Dorsolateral prefrontal cortex (tissue), 122 donors: ENCODE measurements at places on chromosomes 16 and 17. TPM values are rescaled to one million over a fixed set of nuclear protein-coding genes. Genes with fewer than 3 reads are reported as not detected.

Gene KREMEN2
- not detected for total RNA-seq

Gene PPP1R1B
- 180 TPM for total RNA-seq

GRCh38 chr16:46885960-46886763 lies 2.0 kb downstream of the GPT2 start:
- DNase-seq = no peak

GRCh38 chr17:71029246-71029645 lies 859.9 kb downstream of the KCNJ2 start:
- no peak for DNase-seq

DNA sequence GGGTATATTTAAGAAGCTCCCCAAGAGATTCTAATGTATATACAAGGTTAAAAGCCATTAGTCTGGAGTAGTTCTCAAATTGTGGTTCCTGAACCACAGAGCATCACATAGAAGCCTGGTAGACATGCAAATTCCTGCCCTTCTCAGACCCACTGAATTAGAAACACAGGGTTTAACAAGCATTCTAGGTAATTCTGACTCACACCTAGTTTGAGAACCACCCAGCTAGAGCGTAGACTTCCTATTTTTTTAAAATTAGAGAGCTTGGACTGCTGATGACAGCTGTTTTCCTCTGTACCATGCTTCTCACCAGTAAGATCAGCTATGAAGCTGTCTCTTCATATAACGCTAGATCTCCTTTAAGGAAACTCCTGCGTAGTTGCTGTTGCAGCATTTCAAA lies 50.6 kb downstream of the HS3ST3B1 start:
- DNase-seq = no peak

DNA sequence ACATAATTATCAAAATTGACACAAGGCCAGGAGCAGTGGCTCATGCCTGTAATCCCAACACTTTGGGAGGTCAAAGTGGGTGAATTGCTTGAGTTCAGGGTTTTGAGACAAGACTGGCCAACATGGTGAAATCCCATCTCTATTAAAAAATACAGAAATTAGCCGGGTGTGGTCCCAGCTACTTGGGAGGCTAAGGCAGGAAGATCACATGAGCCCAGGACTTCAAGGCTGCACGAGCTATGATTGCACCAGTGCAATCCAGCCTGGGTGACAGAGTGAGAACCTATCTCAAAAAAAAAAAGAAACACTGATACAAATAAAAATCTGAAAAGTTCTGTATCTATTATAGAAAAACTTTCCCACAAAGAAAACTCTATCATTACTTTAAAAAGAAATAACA lies 15.5 kb downstream of the MYH10 start:
- DNase-seq = no peak

DNA sequence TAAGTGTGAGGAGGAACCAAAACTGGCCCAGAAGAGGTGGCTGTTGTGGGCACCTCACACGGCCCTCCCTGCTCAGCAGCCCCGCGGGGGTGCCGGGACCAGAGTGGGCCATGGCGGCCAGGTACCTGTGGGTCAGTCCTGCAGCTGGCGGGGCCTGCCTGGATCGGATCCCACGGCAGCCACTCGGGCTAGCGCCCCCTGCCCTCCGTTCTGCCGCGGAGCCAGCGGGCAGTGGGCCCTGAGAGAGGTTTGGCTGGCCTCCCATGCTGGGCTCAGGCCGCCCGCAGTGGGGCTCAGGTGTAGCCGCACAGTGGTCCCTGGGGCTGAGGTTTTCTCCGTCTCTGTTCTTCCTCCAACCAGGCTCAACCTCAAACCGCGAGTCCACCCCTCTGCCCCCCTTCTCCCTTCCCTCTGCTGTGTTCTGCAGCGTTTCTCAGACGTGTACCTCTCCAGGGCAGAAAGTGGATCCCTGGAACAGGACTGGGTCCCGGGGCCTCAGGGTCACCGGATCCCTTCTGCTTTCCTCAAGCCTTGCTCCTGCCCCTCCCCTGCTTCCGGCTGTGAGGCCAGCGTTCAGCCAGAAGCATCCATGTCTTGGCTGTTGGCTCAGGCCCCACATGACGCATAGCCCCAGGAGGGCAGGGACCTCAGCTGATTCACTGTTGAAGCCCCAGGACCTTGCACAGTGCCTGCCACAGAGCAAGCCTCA lies 28.6 kb upstream of the ITGA3 start:
- no peak for DNase-seq

- DNase-seq = no peak
These were observed 9.0 kb downstream of the RHBDF1 start for GRCh38 chr16:63466-63865.

GRCh38 chr17:19904412-19904811 lies 36.7 kb upstream of the ULK2 start:
- no peak for DNase-seq

Gene CES3
- 4.8 TPM for total RNA-seq

Gene OTOA
- 1.3 TPM for total RNA-seq

DNA sequence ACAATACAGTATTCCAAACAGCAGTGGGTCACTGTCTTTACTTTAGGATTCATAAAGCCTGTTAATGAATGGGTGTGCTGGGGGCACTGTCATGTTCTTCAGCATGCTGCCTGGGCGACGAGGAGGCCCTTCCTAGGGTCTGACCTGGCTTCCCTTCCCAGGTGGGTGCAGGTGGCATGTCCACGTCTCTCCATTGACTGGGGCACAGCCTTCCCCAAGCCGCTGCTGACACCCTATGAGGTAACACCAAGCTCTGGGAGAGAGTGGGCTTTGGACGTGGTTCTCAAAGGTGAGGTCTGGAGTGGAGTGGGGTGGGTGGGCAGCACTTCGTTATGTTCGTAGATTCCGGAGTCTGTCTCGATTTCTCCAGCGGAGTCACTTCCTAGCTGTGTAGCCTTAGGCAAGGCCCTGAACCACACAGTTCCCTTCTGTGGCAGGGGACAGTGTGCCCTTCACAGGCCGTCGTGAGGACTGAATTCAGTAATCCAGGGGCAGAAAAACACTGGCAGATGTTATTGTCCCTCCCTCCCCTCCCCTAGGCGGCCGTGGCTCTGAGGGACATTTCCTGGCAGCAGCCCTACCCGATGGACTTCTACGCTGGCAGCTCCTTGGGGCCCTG lies 771 bp upstream of the OVCA2 start:
- DNase-seq = no peak

GRCh38 chr16:80441935-80442334 lies 98.9 kb upstream of the DYNLRB2 start:
- no peak for DNase-seq

Gene KRT40
- total RNA-seq = not detected

GRCh38 chr16:28863929-28864793 lies 518 bp downstream of the SH2B1 start:
- DNase-seq = no peak

DNA sequence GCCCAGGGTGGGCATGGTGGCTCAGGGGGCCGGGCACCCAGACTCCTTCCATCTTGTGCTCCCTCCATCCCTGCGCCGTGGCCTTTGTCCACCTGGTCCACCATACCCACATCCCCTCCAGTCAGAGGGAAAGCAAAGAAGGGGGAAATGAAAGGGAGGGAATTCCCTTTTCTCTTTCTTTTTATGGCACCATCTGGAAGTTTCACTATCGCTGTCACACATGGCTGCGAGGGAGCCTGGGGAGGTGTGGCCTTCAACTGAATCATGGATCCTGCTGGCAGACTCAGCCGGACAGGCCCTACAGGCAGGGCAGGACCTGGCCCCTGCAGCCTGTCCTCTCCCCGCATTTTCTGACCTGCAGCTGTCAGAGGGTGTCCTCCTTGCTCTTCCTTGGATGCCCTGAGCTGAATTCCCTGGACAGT lies 6.2 kb downstream of the SLC12A3 start:
- no peak for DNase-seq

- no peak for DNase-seq
These were observed 12.5 kb downstream of the CALCOCO2 start for GRCh38 chr17:48843187-48843900.

DNA sequence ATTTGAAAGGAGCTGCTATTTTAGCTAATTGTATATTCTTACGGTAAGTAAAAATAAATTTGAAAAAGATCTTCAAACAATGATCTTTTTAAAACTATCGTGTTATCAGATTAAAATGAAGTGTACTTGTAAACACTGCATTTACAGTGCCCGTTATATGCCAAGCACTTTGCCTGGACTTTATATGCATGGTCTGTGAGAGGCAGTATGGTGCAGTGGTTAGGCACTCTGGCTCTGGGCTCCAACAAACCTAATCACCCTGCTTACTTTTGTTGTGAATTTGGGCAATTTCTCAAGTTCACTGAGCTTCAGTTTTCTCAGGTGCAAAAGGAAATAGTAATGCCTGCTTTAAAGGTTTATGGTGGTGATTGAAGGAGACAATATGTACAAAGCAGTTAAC lies 1.4 kb downstream of the PMP22 start:
- no peak for DNase-seq

DNA sequence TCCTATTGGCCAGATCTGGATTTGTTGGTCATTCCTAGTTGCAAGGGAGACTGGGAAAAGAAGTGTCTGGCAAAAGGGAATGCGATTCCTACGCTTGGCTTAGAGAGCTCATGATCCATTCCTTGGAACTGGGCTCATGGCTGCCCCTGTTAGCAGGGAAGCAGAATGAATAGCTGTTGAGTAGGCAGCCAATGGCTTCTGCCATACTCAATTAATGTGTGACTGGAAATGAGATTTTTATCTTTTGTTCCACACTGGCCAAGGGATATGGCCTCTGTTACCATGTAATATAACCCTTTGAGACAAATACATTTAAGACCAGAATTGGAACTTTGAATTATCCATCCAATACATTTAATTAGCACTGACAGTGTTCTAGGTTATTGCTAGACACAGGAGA lies 31.0 kb downstream of the FTO start:
- no peak for DNase-seq

Gene SPAG7
- 47.2 TPM for total RNA-seq

Gene SCN4A
- 0.33 TPM for total RNA-seq

Gene EVI2B
- total RNA-seq = 5.8 TPM

DNA sequence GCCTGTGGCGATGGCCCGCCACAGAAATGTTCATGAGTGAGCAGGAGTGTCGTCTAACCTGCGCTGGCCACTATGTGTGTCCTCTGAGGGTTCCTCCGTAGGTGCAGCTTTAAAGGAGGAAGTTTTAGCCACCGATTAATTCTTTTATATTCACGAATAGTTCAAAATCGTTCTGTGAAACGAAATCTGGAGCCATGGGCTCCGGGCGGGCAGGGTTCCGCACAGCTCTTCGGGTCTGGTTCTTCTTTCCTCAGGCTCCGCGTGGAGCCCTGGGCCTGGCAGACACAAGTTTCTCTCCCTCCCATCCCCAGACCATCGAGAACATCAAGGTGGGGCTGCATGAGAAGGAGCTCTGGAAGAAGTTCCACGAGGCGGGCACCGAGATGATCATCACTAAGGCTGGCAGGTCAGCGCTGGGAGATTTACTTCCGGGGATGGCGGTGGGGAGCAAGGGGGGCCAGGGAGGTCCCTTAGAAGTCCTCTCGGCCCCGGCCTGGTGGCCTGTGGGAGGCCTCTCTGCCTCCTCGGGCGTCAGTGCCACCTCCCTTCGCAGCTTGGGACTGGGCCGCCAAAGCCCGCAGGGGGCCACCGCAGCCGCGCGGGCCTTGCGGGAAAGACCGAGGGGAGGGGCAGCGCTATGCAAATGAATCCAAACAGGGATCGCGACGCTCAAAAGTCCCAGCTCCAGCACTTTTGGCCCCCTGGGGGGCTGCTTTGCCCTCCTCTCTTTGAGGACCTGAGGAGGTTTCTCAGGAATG lies 5.2 kb downstream of the TBX4 start:
- DNase-seq = no peak

Gene FBXW10
- 0.51 TPM for total RNA-seq

GRCh38 chr17:30137158-30137557 lies 20.5 kb downstream of the NSRP1 start:
- no peak for DNase-seq

Gene MPV17L
- total RNA-seq = 11.2 TPM

DNA sequence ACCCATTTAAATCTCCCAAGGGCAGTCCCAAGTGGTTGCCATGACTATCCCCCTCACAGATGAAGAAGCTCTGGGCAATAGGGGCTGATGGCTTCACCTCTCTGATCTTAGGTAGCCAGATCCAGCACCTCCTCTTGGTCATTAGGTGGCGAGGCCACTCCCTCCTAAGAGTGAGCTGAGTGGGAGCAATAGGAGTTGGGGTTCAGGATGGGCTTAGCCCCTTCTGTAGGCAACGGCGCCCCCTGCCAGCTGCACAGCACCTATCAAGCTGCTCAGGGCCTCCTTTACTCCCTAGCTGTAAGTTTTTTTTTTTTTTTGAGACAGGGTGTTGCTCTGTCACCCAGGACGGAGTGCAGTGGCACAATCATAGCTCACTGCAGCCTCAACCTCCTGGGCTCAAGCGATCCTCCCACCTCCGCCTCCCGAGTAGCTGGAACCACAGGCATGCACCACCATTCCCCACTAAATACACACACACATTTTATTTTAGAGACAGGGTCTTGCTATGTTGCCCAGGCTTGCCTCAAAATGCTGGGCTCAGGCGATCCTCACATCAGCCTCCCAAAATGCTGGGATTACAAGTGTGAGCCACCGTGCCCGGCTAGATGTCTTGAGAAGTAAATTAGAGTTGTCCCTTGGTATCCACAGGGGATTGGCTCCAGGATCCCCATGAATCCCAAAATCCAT lies 3.5 kb upstream of the RRAD start:
- DNase-seq = no peak

- no peak for DNase-seq
These were observed 145.0 kb downstream of the SEC14L1 start for GRCh38 chr17:77285594-77286390.

DNA sequence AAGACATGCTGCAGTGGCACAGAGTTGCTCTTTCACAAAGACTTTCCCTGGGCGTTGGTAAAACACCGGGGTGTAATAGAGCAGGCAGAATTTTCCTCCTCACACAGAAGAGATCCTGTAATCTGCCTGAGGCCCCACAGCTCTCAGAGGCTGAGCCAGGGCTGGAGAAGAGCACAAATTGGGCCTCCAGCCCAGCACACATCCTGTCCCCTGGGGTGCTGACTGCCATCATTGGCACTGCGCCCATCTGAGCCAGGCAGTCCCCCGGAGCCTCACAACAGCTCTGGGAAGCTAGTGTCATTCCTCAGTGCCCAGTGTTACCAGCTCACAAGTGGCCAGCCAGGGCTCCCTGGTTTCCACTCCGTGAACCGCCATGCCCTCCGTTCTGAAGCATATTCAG lies 119.4 kb downstream of the SOCS1 start:
- no peak for DNase-seq

- DNase-seq = no peak
These were observed 53.6 kb downstream of the N4BP1 start for GRCh38 chr16:48556243-48556912.

Gene TNFRSF17
- not detected for total RNA-seq

- no peak for DNase-seq
These were observed 59.3 kb downstream of the JPH3 start for GRCh38 chr16:87661561-87661960.
